ENCODE measurements at places on chromosomes 3 and 15. TPM values are rescaled to one million over a fixed set of nuclear protein-coding genes. Genes with fewer than 3 reads are reported as not detected.

Gene ENTPD3
- total RNA-seq: 0.26 TPM

Gene SLC2A2
- not detected for total RNA-seq

Gene B3GALNT1
- total RNA-seq: 84.0 TPM

Gene FANCD2OS
- total RNA-seq: not detected

DNA sequence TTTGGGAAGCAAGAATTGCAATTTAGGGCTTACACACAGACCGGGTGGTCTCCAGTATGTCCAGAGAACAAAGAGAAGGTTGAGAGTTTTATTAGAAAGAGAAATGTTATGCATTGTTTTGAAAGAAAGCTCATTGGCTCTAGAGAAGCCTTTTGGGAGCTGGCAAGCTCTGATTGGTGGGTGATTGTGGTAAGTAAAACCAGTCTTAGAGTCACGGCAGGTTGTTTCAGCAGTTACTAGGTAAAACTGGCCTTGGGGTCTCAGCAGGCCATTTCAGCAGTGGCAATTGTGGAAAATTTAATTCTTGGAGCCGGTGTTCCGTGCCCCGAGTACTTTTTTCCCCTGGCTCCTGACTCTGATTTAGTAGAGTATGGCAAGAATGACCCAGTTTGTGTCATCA is 78.1 kb downstream of the MRPL46 start:
- no peak for DNase-seq

- DNase-seq: no peak
Observed at GRCh38 chr15:68580883-68581155, 2.0 kb downstream of the CORO2B start.

DNA sequence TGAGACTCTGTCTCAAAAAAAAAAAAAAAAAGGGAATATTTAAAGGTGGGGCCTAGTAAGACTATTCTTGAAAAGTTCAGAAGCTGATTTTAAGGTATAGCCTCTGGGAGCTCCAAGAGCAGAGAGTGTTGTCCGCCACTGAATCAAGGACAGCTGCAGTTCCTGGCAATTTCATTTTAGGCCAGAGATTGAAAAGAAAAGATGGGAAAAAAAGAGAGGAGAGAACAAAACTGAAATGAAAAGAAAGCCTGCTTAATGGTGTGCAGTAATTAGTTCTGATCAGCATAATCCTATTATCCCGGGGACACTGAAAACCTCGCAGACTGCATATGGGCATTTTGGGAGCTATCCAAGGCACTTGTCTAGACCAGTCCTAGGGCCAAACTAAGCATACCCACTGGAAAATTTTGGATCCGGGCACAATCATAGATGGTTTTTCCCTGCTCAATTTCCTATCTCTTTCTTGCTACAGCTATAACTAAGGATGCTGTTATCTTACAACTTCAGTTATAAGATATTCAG is 43.2 kb downstream of the EHHADH start:
- DNase-seq: no peak

GRCh38 chr3:196739671-196740480 is at the start of gene PAK2:
Gene PAK2, plus strand, starts transcription at chr3:196739857. Its CDS starts 42,790 bp downstream, at chr3:196782647.
- DNase-seq: peak; percentile 97

DNA sequence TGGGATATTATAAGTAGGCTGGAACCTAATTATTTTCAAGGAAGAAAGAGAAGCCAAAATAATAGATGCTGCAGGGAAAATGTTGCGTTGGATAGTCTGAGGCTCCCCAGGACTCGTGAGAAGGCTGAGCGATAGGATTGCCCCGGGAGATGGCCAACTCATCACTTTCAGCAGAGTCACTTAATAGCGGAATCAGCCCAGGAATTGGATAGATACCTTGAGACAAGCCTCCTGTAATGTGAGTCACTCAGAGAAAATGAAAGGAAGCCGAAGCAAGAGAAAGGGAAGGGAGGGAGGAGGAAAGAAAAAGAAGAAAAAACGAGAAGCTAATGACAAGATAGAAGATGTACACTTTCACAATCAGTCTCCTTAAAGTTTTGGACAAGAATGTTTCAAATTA is 94.3 kb downstream of the SQOR start:
- DNase-seq: no peak

- no peak for DNase-seq
Observed at GRCh38 chr3:135871311-135871710, 94.2 kb upstream of the PPP2R3A start.

- no peak for DNase-seq
Observed at GRCh38 chr3:156727519-156728205, 53.3 kb downstream of the TIPARP start.
